Dermis blood vessel endothelial cell (primary cell): ENCODE measurements at places on chromosomes 6 and 20.

DNA sequence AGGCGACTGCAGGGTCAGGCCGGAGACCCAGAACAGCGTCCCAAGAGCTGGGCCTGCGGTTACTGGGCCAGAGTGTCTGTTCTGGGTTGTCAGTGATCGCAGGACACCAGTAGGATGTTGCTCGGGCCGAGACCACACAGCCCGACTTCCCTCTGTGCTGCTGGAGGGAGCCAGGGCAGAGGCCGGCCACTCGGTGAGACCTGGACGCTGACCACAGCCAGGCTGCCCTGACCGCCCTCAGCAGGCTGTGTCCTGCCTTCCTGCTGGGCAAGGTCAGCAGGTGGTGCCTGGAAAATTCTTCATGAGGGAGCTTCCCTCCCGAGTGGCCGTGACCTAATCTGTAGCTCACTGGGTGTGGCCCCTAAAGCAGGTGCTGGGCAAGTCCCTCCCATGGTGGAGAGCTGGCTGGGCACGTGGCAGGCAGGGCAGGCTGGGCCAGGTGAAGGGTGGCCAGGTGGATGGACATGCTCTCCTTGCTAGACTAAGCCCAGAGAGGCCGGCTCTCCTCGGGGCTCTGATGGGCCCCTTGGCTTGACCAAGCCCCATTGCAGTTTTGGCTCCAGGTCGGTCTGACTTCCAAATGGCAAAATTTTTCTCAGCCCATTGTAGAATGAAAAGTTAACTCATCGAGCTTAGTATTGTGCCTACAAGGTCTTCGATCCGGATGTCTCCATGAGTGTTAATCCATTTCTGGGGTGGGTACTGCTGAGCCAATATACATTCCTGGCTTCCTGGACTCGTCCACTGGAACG is 1.9 kb downstream of the SLCO4A1 start:
- DNase-seq, result no peak

DNA sequence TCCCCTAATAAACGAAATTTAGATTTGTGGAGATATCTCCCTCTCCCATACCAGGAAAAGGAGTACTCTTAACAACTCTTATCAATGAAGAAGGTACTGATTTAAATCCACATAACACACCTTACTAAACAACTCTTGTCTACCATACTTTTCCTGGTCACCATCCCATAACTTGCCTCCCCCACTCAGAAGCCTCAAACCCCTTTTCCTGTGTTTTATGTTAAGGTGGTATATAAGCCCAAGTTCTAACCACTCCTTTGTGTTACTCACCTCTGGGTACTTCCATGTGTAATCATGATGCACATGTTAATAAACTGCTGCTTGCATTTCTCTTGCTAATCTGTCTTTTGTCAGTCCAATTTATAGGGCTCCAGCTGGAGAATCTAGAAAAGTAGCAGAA is 330.7 kb downstream of the CD83 start:
- no peak for DNase-seq

DNA sequence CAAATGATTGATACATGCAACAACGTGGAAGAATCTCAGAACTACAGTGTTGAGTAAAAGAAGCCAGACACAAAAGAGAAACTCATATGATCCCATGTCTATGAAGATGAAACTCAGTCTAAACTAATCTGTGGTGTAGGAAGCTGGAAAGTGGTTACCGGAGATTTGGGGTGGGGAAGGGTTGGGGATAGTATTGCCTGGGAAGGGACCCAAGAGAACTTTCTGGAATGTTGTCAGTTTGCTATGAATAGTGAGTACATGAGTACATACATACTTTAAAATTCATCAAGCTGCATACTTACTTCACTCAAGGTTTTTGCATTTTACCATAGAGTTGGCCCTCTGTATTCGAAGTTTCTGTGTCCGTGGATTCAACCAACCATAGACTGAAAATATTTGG is 106.0 kb downstream of the SAMD5 start:
- DNase-seq, result no peak

DNA sequence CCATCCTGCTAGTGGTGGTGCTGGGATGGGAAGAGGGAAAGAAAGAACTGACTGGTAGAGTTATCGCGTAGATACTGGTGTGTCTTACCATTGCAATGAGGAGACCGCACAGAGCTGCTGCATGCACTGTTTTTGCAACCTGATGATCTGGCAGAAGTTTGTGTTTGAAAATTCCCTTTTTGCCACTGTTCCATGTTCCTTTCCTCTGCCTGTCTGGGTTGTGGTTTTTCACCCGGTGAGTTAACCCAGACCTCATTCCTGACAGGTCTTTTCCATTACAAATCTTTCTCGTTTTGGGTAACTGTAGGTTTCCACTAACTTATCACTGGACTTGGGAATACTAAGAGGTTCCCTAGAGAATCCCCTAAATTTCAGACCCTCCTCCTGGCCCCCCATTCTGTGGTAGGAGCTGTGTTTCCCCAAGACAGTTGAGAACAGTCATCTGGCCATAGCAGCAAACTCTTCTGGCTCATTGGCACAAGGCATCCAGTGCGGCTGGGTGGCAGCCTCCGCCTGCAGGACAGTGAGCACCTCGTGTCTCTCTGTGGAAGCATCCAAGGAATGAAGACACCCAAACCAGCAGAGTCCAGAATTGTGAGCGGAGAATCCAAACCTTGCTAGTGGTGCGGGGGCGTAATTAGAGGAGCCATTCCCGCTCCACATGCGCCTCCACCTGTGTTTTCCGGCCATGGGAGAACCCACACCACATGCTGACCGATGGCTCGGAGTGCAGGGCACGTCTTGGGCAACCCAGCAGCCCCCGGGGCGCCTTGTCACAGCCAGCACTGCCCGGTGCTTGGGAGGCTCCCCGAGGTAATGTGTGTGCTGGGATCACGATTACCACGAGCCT is 32.8 kb downstream of the ERMARD start:
- no peak for DNase-seq

- no peak for DNase-seq
These were observed 40.4 kb downstream of the MAN1A1 start for GRCh38 chr6:119308991-119309657.

- DNase-seq, result no peak
These were observed 6.7 kb upstream of the HMGN3 start for GRCh38 chr6:79241228-79241627.

DNA sequence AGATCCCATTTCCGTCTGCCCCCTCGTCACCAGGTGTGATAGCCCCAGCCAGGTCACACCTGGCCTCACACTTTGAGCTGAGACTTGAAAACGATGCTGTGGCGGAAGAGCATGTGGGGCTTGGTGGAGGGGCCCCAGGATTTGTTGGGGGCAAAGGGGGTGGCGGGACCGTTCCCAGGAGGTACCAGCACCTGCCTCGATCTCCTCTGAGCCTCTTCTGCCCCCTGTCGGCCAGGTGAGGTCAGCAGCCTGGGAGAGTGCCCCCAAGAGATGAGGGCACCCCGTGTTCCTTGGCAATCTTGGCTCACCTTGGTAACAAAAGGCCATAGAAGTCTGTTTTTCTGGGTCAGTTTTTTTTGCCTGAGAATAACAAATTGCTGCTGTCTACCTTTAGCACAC is 25.4 kb downstream of the SPATA2 start:
- DNase-seq, result no peak

DNA sequence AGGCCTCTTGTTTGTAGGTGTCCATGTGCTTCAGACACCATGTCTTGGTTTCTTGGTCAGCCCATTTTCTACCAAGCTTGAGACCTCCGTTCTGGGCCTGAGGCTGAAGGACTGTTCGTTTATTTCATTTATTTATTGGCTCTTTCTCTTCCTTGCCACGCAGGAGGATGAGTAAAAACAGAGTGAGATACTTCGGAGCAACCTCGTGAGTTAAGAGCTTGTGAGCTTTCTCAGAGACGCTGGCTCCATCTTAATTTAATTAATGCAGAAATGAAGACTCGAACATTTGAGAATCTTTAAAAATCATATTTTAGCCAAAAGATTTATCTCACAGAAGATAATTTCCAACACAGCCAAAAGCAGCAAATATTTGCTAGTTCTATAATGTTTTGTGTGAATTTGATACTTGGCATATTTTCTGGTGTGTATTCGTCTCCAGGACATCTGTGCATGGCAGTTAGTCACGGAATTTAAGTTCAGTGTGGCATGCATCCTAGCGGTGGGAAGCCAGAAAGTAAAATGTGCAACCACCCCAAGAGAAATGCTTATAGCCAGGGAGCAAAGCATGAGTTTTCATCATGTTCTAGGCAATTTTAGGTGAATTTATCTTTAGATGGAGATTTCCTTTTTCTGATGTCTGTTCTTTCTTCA is 76.0 kb downstream of the THBS2 start:
- DNase-seq, result no peak

- no peak for DNase-seq
These were observed 127.5 kb downstream of the ISM1 start for GRCh38 chr20:13348311-13349234.

GRCh38 chr6:10166031-10166430 is 248.8 kb downstream of the TFAP2A start:
- no peak for DNase-seq

- DNase-seq, result peak; percentile 66
These were observed 584 bp downstream of the KIF13A start for GRCh38 chr6:17986656-17987446.

DNA sequence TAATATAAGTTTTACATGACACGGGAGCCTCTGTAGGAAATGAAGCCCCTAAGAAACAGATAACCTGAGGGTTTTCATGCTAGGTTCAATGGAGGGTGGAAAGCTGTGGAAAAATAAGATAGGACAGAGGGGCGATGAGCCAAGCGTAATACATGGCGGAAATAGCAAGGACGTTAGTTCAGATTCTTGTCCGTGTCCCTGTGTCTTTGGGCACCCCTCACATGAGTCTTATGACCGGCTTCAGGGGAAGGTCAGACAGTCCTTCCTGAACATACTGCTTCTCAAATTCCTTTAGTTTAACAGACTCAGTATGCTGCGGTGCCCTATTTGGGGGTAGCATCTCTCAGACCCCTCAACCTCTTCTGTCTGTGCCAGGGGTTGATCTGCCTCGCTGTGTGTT is 20.8 kb downstream of the EFCAB8 start:
- DNase-seq, result no peak

DNA sequence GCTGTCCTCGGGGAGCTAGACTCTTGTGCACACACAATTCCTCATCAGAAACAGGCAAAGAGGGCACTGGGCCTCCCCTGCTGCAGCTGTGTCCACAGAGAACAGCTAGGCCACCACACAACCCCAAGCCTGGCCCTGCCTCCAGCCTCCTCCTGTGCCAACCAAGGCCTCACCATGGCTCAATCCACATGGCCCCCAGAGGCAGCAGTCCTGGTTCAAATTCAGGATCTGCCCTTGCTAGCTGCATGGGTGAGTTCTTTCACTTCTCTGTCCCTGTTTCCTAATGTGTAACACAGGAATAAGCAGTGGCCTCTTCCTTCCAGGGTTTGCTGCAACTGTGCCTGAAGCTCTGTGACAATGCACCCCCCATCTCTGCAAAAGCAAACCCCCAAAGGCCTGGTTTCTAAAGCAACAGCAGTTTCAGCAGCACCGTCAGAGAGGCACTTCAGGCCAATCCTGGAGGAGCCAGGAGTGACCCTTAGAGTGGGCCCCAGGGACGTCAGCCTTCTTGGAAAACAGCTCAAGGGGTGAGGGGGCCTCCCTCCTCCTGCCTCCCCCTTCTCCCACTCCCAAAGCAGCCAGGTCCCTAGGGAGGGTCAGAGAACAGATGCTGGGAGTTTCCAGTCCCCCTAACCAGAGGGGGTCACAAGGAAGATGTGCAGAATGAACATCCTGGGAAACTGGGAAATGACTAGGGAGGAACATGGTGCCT is 2.2 kb downstream of the ADISSP start:
- DNase-seq, result no peak

GRCh38 chr6:41042226-41043055 is at the start of gene TSPO2:
TSS of gene TSPO2 (plus strand) at chr6:41042467. CDS start at chr6:41042986, 519 bp downstream.
- no peak for DNase-seq

- no peak for DNase-seq
These were observed 617.0 kb upstream of the AGPAT4 start for GRCh38 chr6:161890832-161891297.

DNA sequence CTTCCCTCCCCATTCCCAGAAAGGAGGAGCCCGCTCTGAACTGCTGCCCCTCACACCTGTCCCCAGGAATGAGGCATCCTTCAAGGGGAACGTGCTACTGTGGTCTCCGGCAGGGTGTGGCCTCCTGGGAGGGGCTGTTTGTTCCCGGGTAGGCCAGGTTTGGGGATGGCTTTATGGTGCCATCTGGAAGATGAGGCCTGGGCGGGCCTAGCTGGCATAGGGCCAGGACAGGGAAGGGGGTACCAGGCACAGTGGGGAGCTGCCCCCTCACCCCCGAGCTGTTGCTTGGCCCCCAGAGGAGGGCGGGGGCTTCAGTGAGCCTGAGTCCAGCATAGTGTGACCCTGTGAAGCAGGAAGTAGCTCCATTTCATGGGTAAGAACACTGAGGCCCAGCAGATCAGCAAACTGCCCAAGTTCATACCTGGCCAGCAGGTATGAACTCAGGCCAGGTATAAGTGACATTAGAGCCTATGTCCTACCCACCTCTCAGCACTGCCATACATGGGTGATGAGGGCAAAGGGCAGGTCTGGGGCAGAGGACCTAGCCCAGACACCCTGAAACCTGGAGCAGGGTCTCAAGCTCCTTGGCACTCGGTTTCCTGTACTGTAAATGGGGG is 17.5 kb upstream of the SPDEF start:
- DNase-seq, result no peak

DNA sequence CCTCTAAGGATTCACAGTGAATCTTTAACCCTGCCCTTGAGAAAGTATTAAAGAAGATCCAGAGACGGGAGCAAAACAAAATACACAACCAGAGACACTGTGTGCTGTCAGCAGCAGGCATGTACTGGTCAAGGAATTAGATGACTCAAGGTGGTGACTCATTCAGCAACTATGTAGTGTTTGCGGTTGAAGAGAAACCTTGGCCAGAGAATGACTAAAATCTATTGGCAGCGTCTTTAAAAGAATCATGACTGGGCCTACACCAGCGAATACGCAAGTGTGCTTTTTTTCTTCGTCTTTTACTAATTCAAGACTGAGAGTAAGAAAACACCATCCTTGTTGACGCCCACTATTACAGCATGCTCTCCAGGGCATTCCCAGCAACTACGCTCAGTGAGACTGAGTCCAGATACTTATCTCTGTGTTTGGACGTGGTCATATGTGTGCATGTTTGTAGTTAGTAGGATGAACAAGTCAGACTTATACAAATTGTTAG is 72.4 kb upstream of the BACH2 start:
- peak; percentile 99 for DNase-seq

- no peak for DNase-seq
These were observed 219.4 kb downstream of the SOD2 start for GRCh38 chr6:159473475-159474263.

- no peak for DNase-seq
These were observed 334.8 kb downstream of the UTRN start for GRCh38 chr6:144619966-144620365.
